ENCODE measurements at places on chromosomes 16 and 17.

- no peak for DNase-seq
Measured at GRCh38 chr16:4679850-4680636, 13.3 kb upstream of the NUDT16L1 start.

GRCh38 chr16:79623062-79623461 is 22.5 kb upstream of the MAF start:
- DNase-seq, result no peak

DNA sequence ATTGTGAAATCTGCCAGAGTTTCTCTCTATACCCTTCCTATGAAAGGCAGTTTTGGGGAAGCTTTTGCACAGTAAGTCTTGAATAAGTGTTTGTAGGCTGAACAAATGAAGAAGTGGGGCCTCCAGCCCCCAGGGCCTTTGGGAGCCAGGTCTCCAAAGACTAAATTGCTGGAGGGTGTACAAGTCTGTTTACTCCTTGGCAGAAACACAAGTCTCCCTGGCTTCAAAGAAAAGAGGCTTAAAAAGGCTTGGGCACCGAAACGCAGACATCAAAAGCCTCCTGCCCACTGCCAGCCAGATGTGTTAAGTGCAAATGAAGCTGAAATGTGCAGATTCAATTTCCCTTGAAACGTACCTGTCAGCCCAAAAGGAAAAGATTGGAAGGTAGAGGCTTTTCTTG is 146.3 kb downstream of the TMEM132E start:
- no peak for DNase-seq

DNA sequence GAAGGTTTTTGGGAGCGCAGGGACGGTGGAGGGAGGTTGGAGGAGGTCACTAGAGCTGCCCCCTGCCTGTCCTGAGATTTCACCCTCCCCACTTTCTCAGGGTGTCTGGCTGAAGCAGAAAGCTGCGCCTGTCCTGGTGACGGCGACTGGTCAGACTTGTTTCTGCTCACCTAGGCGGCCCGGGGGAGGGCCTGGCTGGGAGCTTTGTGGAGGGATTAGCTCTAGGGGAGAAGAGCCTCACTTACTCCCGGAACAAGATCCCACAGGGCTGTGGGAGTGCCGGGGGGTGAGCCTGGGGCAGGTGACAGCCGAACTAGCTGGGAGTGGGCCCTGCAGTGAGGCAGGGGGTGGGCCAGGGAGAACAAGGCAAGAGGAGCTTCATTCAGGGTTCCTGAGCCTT is 11.5 kb downstream of the NHERF1 start:
- no peak for DNase-seq

- DNase-seq, result no peak
Measured at GRCh38 chr16:78593352-78593751, 493.9 kb downstream of the WWOX start.

GRCh38 chr16:83833921-83834320 is 26.1 kb downstream of the HSBP1 start:
- DNase-seq, result no peak

DNA sequence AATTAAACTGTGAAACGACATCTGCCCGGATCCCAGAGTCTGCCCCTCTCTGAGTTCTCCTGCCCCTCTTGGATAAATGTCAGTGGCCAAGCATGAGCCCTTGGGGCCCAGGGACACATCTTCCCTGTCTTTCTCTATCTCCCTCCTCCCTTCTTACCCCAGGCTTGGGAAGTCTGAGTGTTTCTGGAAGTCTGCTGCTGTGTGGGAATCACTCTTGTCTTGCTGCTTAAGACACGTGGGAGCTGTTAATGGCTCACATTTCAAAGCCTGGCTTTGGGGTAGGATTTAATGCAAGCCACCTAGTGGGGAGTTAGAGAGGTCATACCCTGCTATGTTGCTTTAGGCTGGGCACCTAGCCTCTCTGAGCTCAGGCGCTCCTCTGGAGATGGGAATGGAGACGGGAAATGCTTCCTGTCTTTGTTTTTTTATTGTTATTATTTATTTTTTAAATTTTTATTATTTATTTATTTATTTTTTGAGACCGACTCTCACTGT is 218.5 kb upstream of the CIBAR2 start:
- no peak for DNase-seq
